ENCODE measurements at places on chromosomes 2 and 18.

GRCh38 chr2:220337611-220338440, 710.4 kb downstream of the SLC4A3 start:
- DNase-seq, result peak; percentile 95

DNA sequence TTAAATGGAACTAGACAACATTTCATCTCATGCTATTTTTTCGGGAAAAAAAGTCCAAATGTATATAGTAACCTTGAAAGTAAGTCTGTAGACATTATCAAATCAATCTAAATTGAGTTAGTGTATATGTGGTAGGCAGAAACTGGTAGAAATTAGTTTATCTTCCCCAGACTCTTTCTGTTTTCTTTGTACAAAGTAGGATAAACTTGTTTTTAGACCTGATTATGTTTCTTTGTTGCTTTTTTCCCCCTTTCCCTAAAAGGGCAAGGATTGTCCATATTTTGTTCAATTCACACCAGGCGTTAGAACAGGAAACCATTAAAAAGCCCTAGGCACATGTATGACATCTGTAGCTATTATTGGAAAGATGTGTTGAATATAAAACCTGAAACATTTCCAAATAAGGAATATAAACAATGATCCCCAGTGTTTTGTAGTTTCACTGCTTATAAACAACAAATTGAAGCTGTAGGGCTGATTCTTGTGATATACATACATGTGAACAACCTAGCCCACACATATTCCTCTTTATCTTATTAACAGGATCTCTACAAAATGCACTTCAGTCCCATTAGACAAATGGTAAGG, 528.3 kb downstream of the PARD3B start:
- no peak for DNase-seq

DNA sequence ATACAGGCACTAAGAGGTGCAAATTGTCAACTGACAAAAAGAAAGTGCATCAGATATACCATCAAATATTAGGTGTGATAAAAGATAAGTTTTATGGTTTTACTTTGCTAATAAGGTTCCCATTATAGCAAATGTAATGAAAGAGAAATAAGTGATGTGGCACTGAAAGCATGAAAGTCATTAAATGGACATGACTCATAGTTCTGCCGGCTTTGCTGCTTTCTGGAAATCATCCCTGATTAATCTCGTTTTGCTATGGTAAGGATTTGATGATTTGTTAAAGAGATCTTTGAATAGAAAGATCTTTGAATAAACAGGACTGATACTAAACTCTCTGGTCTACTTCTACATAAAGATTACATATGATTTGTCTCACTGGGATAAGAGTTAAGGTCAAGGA, 72.7 kb downstream of the CLIP4 start:
- peak; percentile 53 for DNase-seq

DNA sequence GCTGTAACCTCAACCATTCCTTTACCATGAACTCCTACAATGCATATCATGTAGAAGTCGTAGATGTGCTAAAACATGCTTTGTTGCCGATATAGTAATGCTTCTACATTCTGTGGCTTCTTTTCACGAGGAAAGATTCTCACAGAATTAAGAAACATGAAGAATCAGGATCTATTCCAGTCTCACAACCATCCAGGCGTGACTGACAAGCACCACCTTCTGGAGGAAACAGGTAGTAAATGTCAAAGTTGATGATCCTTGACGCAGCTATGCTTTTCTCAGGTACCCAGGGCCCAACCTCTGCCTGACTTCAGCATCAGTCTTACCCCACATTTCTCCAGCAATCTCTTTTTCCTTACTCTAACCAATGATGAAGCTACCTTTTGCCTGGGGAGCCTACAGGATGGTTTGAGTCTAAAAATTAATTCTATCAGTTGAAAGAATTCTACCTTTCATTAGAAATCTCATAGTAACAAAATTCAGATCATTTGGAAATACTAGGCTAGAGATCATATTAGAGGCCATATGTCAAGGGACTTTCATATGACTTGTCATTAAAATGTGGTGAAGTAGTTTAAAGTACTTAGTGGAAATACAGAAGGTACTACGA, 123.3 kb upstream of the RND3 start:
- DNase-seq, result peak; percentile 40

DNA sequence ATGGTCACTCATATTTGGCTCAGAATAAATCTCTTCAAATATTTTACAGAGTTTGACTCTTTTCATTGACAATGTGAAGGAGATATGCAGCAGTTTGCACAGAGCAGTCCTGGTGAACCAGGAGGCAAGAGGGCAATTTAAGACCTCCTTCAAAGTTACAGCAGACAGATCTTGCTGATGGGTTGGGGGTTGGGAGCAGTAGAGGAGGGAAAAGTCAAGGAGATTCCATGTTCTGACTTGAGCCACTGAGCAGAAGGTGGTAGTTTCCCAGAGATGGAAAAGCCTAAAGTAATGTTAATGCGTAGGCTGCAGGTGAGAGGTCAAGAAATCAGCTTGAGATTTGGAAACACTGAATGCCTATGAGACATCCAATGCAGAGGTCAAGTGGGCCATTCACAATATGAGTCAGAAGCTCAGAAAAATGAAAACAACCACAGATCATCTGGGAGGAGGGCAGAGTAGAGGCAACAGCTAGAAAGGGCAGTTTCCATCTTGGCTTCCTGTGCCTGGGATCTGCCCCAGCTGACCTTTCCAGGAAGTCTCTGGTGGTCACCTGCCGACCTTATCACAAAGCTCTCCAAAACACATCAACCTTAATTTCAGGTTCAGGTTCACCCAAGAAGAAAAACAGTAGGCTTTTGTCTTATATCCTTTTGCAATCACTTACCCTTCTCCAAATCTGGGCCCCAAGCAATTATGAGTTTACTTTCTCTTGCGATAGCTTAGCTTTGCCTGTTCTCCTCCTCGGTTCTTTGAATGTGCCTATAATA, 197.5 kb upstream of the ARL4C start:
- no peak for DNase-seq

DNA sequence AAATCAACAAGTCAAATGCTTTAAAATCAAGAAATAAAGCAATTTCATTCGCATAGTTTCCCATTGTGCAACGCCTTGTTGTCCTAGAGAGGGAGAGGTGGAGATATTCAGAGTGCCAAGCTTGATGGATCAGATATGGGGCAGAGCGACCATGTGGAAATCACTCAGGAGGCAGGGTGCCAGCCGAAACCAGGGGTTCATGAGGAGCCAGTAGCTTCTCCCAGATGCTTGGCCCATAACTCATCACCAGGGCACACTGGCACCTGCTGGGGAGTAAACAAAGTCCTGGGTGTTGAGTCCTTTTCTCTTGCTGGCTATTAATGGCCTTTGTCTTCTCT, 53.0 kb upstream of the ASAP2 start:
- DNase-seq, result no peak

DNA sequence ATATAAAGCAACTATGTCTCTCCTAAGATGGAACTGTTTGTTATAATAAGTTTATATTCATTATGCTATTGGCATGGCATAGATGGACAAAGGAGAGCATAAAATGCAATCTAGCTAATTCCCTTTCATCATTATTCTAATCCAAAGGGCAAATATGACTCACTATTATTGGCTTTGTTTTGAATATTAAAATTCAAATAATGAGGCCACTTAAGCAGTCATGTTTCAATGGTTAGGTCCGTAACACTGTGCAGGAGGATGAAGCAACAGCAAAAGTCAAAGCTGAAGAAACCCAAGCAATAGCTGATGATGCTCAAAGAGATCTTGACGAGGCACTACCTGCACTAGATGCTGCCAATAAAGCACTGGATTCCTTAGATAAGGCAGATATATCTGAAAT, 177.1 kb downstream of the TRABD2A start:
- no peak for DNase-seq

DNA sequence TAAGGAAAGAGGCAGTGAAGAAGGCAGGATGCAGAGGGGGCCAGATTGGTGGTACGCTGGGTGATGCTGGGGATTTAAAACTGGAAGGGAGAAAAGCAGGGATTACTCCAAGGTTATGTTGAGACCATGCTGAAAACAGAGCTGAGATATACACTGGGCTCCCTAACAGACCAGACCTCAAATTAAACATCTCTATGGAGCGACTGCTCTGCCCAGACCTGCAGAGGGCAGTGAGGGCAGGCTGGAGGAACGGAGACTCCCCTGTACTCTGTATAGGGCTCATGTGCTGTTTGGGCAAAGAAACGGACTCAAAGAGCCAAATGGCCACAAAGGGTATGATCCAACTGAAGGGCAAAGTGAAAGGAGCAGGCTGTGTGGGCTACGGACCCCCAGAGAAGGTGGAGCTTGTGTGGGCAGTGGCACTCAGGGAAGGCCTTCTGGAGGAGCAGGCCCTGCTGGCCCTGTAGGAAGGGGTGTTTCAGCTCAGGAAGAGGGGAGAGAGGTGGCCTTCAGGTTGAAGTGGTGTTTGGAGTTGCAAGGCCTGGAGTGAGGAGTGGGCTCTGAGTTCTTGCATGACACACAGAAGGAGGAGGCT, 4.8 kb upstream of the CELF4 start:
- no peak for DNase-seq

DNA sequence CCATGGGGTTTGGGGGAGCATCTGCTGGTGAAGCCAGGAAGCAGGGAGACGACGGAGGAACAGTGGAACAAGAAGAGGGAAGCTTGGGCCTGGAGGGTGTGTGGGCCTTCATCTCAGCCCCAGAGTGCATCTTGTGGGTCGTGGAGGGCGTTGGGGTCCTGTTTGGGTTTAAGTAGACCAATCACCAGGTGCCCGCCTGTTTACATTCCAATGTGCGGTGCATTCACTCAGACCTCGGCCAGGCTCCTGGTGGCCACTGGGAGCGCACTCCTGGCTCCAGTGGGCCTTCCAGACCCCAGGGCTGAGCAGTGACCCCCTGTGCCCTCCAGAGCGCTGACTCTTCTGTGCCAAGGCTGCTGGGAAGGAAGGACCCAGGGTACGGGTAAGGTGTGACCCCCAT, 293.7 kb downstream of the NDUFA10 start:
- no peak for DNase-seq

GRCh38 chr2:126436411-126436810, 219.5 kb upstream of the GYPC start:
- no peak for DNase-seq

- no peak for DNase-seq
These were observed 19.3 kb downstream of the GPR55 start for GRCh38 chr2:230905448-230906421.

- no peak for DNase-seq
These were observed 212.5 kb upstream of the HAAO start for GRCh38 chr2:43004879-43005244.

- no peak for DNase-seq
These were observed 1009.2 kb upstream of the FANCL start for GRCh38 chr2:59250307-59250677.

GRCh38 chr2:240599141-240599583, 12.6 kb downstream of the CAPN10 start:
- DNase-seq, result no peak

DNA sequence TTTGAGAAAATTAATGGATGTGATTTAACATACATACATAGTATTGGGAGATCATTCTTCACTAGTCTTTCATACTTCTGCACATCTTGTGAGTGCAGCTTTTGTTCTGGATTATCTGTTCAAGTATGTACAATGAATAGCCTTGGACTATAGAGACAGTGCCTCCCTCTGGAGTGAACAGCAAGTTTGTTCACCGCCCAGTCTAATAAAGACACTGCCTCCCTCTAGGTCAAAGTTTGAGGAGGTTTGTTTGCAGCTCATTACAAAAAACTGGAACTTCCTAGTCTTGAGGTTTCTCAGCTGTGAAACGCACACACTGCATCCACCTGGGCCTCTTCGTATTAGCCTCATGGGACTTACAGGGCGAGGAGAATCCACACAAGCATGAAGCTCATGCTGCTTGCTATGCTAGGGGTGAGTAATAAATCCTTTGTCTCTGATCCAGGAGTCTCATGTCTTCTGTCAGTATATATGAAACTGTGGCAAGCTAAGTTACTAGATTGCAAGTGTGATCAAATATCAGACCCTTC, 26.0 kb upstream of the LAPTM4A start:
- DNase-seq, result no peak

DNA sequence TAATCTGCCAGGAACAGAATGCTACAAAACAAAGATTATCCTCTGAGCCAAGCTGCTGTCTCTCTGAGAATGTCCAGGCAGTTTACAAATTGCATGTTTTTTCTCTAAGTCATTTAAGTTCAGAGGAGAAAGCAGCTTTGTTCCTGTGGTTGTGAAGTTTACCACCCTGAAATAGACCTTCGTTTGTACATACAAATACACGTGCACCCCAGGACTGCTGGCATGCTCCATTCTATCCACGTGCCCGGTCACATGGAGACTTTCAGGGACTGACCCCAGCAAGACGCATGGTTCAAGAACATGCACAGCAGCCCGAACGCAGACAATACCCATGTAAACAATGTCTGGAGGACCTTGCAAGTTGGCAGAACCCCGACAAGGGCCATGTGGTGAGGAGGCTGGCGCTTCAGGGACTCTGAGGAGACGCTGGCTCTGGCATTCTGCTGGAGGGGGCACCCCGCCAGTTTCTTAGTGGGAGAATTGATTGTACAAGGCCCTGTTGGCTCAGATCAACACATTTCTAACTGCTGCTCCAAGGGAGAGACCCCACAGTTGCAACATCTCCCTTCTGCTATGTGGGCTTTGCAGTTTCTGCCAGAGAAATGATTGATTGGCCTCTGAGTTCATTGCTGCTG, 33.3 kb downstream of the FAM178B start:
- DNase-seq, result no peak

- no peak for DNase-seq
These were observed 92.6 kb downstream of the METTL4 start for GRCh38 chr18:2478662-2479061.

- no peak for DNase-seq
These were observed 250.3 kb upstream of the EPHA4 start for GRCh38 chr2:221822416-221822815.

GRCh38 chr2:169715379-169716237, 18.0 kb upstream of the KLHL23 start:
- DNase-seq, result no peak

GRCh38 chr18:80105369-80106167, 3.5 kb upstream of the ADNP2 start:
- DNase-seq, result no peak

DNA sequence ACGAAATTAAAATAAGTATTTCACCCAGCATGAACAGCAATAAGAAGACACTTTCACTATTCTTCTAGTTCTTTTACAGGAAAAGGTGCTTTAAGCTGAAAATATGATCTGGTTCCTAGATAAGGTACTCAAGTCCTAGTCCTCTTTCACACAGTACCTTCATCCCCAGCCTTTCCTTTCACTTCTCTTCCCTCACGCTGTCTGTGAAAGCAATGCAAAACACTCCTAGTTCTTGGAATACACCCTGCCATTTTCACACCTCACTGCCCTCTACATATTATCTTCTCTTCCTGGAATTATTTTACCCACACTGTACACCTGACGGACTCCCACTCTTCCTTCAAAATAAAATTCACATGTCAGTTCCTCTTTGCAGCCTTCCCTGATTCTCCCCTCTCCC, 82.9 kb downstream of the DNAH7 start:
- no peak for DNase-seq

DNA sequence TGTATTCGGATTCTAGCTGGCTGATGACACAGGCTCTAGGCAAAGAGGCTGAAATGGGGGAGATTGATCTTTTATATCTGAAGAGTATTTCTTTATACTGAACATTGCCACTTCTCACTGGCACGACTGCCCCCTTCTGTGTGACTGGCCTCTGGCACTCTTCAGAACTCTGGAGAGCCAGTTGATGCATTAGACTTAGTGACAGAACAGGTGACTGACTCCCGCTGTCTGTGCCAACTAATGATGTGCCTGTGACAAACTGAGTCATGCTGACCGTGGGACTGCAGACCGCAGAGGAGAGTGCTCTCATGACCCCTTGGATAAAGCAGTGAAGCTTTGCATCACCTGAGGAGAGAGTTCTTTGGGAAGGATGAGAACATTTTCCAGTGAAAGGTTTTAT, 14.4 kb downstream of the MGAT5 start:
- DNase-seq, result no peak

GRCh38 chr2:36561237-36561944, 36.6 kb downstream of the FEZ2 start:
- DNase-seq, result peak; percentile 93

Data from A673 (cell line).